Breast epithelium (tissue), 4 donors: ENCODE measurements at places on chromosomes 16 and 17. TPM values are rescaled to one million over a fixed set of nuclear protein-coding genes. Genes with fewer than 3 reads are reported as not detected.

TBC1D3 gene
- total RNA-seq = not detected

DNA sequence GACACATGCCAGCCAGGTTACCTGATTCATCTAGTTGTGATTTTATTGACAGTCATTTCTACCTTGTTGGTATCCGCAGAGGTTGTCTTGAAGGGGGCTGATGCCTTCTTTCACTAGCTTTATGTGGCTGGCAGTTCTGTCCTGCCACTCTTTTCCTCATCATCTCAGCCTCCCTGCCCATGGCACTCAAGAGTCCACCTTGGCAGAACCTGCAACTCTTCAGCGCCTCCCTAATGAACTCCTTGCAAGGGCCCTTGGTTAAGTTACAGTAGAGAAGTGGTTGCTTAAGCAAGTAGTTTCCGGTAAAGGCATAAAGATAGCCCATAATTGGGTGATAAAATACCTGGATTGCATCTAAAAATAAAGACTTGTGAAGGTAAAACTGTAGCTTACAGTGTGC, 489.9 kb downstream of the WWOX start:
- no peaks in the 10 kb centered on the region for H3K36me3 ChIP-seq
- no peak overlapping the region for H3K27ac ChIP-seq
- no peak overlapping the region for H3K4me3 ChIP-seq
- no peaks in the 10 kb centered on the region for H3K27me3 ChIP-seq

DNA sequence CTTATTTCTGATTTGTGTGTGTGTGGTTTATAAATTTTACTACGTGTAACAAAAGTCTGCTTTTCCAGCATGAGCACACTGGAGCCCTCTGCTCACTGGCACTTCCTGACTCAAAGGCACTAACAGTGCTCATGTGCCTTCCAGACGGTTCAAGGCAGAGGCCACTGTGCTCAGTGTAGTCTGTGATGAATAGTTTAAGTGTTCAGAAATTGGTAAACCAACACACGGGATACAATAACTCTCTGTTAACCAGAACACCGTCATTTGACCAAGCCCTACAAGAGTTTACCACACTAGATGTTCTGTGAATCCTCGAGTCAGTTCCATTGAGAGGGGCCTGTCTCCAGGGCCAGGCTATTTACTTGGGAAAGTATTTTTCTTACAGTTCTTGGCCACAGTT, 191.9 kb downstream of the MRTFB start:
- no peaks in the 10 kb centered on the region for H3K4me1 ChIP-seq
- DNase-seq = no peak
- H3K27me3 ChIP-seq = no peaks in the 10 kb centered on the region

- H3K27me3 ChIP-seq = no peaks in the 10 kb centered on the region
- H3K4me1 ChIP-seq = peaks cover 3% of the 10 kb centered on the region
- H3K27ac ChIP-seq = peak overlapping the region; percentile 73
- no peak overlapping the region for H3K4me3 ChIP-seq
- no peaks in the 10 kb centered on the region for H3K36me3 ChIP-seq
Observed at GRCh38 chr16:24986512-24987303, 28.5 kb downstream of the ARHGAP17 start.

DNA sequence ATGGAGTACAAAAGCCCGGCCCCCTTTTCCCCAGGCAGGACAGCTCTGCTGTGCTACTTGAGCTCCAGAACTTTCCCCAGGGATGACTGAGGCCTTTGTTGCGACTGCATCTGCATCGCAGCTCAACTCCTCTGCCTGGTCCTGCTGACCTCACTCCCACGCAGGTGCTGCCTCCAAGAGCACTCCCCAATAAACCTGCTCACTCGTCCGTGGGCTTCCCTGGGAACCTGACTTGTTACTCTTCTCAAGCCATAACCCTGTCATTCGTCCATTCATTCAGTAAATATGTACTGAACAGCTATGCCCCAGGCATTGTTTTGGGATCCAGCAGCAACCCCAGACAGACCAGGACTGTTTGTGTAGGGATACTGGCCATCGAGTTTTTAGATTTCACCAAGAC, 11.6 kb upstream of the RMI2 start:
- H3K36me3 ChIP-seq = no peaks in the 10 kb centered on the region
- H3K4me3 ChIP-seq = no peak overlapping the region
- no peaks in the 10 kb centered on the region for H3K27me3 ChIP-seq
- no peak overlapping the region for H3K27ac ChIP-seq

- no peak for DNase-seq
- no peak overlapping the region for H3K4me3 ChIP-seq
- no peaks in the 10 kb centered on the region for H3K27me3 ChIP-seq
- H3K27ac ChIP-seq = no peak overlapping the region
- H3K36me3 ChIP-seq = no peaks in the 10 kb centered on the region
- no peaks in the 10 kb centered on the region for H3K4me1 ChIP-seq
Observed at GRCh38 chr16:10896723-10897122, 19.7 kb downstream of the CIITA start.

- H3K4me1 ChIP-seq = no peaks in the 10 kb centered on the region
- peaks cover 22% of the 10 kb centered on the region for H3K27me3 ChIP-seq
- no peak for DNase-seq
- H3K27ac ChIP-seq = no peak overlapping the region
- H3K4me3 ChIP-seq = no peak overlapping the region
Observed at GRCh38 chr17:49965524-49965909, 3.5 kb upstream of the DLX4 start.

DNA sequence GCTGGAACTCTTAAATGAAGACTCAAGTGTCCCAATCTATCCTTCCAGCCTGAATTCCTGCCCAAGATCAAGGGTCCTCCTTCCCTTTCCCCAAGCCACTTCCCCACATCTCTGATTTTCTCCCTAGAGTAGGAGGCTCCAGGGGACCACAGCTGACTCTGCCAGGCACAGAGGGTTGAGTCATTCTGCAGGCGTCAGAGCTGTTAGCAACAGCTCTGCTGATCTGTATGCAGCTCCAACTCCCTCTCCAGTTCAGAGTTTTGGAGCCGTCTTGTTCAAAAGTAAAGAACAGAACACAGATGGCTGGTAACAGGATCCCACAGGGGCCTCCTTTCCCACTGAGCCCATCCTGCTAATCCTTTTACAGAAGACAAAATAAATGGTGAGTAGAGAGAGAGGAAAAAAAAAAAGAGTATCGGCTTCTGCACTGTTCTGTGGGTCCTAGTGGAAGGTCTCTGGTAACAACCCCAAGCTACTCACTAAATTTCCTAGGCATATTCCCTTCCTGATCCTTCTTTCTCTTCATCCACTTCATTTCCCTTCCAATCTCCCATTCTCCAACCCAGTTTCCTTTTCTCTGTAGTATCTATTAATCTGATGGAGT, 13.4 kb upstream of the TAOK1 start:
- H3K4me1 ChIP-seq = no peaks in the 10 kb centered on the region
- no peak overlapping the region for H3K4me3 ChIP-seq
- H3K36me3 ChIP-seq = no peaks in the 10 kb centered on the region
- no peaks in the 10 kb centered on the region for H3K27me3 ChIP-seq
- no peak overlapping the region for H3K27ac ChIP-seq
- DNase-seq = no peak

DNA sequence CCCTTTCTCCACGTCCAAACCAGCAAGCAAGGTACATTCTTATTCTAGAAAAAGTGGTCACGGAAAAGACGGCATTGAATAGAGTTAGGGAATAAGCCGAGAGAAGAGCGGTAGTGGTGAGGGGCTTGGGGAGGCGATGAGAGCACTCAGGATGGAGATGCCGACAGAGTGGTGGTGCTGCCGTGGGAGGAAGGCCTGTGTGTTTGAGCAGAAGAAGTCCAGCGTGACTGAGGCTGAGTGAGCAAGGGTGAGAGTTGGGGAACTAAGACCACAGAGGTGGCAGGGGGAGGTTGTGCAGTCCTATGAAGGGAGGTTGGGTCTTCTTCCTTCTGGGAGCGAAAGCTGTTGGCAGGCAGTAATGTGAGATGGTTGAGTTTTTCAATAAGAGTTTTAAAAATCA, 252.3 kb downstream of the ABCC12 start:
- no peaks in the 10 kb centered on the region for H3K4me1 ChIP-seq
- DNase-seq = no peak
- H3K27me3 ChIP-seq = no peaks in the 10 kb centered on the region

DNA sequence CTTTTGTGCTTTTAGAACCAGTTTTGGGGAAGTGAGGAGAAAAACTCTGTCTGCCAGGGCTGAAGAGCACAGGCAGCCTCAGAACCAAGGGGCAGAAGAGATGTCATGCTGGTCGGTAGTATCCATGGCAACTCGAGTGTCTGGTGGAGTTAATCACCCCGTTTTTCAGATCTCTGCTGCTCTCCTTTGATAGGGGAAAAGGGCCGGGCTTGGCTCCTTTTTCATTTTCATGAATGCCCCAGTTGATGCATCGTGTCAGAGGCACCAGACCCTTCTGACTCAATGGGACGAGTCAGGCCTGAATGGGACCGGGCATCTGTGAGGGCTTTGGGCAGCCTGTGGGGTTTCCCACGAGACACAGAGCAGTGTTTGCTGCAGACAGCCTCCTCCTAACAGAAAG, 304.6 kb downstream of the ABCC12 start:
- H3K36me3 ChIP-seq = no peaks in the 10 kb centered on the region
- H3K4me1 ChIP-seq = no peaks in the 10 kb centered on the region
- H3K27ac ChIP-seq = no peak overlapping the region
- DNase-seq = no peak
- H3K4me3 ChIP-seq = no peak overlapping the region

DNA sequence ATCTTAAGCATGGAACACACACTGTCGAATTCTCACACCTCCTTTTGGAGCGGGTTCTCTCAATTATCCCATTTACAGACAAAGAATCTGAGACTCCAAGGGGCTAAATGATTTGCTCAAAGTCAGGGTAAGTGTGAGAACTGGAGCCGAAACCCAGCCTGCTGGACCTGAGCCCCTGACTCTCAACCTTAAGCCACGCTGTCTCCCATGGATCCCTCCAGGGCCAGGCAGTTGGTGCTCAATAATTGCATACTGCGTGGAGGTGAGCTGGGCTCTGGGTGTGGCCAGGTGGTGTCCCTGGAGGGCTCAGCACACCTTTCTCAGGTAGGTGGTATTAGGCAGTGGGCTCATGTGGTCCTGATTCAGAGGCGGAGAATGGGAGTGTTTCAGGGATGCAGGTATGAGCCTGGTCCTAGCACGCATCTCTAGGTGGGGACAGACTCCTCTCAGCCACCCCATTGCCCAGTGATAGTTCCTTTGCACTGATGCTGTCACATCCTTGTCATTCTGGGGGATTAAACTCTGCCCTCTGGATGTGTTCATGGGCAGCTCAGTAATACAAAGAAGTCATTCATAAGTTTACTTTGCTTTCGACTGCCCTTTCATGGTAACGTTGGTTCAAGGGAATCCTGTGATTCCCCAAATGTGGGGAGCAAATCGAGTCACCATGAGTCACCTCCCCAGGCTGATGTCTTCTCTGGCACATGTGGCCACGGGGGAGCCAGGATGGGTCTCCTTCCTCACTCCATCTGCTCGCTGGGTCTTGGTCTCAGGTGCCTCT, 399.5 kb upstream of the TNRC6C start:
- no peaks in the 10 kb centered on the region for H3K27me3 ChIP-seq
- H3K4me3 ChIP-seq = no peak overlapping the region
- H3K36me3 ChIP-seq = no peaks in the 10 kb centered on the region
- no peaks in the 10 kb centered on the region for H3K4me1 ChIP-seq
- H3K27ac ChIP-seq = no peak overlapping the region

DNA sequence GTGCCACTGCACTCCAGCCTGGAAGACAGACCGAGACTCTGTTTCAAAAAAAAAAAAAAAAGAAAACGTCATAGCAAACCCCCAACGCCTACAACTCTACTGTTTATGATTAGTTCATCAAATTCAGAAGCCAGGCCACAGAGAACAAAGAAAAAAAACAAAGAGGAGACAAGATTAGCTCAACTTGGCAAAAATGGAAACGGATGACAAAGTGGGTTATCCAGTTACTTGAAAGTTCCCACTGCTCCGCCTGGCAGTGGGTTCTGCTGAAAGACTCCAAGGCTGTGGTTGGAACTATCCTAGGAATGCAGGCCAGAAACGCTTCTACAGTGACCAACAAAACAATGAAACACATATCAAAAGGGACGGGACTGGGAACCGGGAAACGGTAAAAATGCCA, 53.1 kb downstream of the MRM3 start:
- H3K4me3 ChIP-seq = no peak overlapping the region
- H3K27ac ChIP-seq = no peak overlapping the region
- H3K27me3 ChIP-seq = no peaks in the 10 kb centered on the region
- no peaks in the 10 kb centered on the region for H3K4me1 ChIP-seq

- no peaks in the 10 kb centered on the region for H3K27me3 ChIP-seq
- H3K36me3 ChIP-seq = no peaks in the 10 kb centered on the region
- no peaks in the 10 kb centered on the region for H3K4me1 ChIP-seq
- H3K4me3 ChIP-seq = no peak overlapping the region
Observed at GRCh38 chr17:3659541-3660111, 8.8 kb downstream of the TAX1BP3 start.

GRCh38 chr17:70379945-70380344, 210.6 kb downstream of the KCNJ2 start:
- H3K27me3 ChIP-seq = no peaks in the 10 kb centered on the region
- no peak overlapping the region for H3K4me3 ChIP-seq
- DNase-seq = no peak

DNA sequence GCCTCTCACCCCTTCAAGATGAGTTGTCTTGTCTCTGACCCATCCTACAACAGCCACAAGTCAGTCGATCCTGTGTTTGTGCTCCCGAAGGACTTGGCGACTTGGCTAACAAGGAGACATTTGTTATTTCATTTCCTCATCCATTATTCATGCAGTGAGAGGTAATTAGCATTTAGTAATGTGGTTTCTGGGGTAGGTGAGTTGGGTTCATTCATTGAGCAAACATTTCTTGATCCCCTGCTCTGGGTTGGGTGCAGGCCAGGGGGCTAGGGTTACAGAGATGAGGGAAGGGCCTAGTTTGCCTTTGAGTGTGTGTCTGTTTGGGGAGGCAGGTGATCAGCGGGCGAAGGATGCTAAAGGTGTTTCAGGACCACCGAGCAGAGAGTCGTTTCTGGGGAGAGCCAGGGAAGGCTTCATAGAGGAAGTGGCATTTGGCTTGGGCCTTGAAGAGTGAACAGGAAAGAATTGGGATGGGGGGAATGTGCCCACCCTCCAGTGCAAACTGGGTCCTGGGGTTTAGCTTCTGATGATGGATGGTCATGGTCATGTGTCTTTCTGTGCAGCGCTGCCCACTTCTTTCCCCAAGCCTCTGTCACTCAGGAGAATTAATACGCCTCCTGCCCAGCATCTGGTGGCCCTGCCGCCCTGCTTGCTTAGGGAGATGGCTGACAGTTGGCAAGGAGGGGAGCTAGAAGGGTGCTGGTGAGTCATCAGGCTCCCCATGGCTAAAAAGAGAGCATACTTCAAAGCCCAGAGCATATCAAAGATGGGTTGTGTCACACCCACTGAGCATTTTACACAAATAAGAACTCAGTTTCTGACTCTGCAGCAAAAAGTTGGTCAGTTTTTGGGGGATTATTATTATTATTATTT, 38.5 kb downstream of the MSI2 start:
- peaks cover 10% of the 10 kb centered on the region for H3K4me1 ChIP-seq
- H3K36me3 ChIP-seq = no peaks in the 10 kb centered on the region
- H3K27ac ChIP-seq = peak overlapping the region; percentile 35
- no peak for DNase-seq

- peak overlapping the region; percentile 88 for H3K27ac ChIP-seq
- H3K27me3 ChIP-seq = no peaks in the 10 kb centered on the region
- H3K4me3 ChIP-seq = peak overlapping the region; percentile 26
- peak; percentile 73 for DNase-seq
- H3K36me3 ChIP-seq = no peaks in the 10 kb centered on the region
Observed at GRCh38 chr16:78122774-78123315, 23.4 kb downstream of the WWOX start.
